Neuronal stem cell (in vitro differentiated cells): ENCODE measurements at places on chromosomes 4 and X.

GRCh38 chr4:126346654-126347053, 1031.9 kb downstream of the FAT4 start:
- no peak overlapping the region for H3K4me3 ChIP-seq
- no peak for DNase-seq
- H3K36me3 ChIP-seq = no peaks in the 10 kb centered on the region
- H3K4me1 ChIP-seq = no peaks in the 10 kb centered on the region

DNA sequence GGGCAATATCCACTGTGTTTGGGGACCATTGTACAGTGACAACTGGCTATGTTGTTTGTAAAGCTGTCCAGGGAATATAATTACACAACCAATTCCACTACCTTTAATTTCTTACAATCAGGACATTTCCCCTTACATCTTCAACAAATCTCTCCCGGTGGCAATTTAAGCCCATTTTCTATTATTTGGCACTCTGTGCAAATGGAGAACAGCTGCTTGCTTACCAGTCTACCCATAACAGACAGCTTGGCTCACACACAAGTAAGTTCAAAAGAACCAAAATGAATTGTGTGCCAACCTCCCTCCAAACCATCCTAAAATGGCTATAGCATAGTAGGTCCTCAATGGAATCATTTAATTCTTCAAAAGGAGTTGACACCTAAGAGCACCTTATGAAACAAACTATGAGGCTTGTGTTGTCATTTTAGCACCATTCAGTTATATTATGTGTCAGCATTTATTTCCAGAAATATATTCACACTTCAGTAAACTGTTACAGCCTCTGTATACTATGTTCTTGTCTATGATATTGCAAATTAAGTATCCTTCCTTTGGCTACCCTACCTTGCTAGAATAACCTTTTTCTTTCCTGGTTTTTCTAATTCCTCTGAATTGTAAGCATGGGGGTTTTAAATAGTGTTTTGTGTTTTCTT, 18.4 kb downstream of the GABRA4 start:
- no peak overlapping the region for H3K4me3 ChIP-seq
- H3K36me3 ChIP-seq = no peaks in the 10 kb centered on the region
- no peaks in the 10 kb centered on the region for H3K4me1 ChIP-seq

GRCh38 chr4:92455951-92456350, 152.2 kb downstream of the GRID2 start:
- no peak overlapping the region for H3K27ac ChIP-seq
- no peak overlapping the region for H3K4me3 ChIP-seq
- H3K36me3 ChIP-seq = no peaks in the 10 kb centered on the region
- no peak for DNase-seq
- H3K27me3 ChIP-seq = no peaks in the 10 kb centered on the region

DNA sequence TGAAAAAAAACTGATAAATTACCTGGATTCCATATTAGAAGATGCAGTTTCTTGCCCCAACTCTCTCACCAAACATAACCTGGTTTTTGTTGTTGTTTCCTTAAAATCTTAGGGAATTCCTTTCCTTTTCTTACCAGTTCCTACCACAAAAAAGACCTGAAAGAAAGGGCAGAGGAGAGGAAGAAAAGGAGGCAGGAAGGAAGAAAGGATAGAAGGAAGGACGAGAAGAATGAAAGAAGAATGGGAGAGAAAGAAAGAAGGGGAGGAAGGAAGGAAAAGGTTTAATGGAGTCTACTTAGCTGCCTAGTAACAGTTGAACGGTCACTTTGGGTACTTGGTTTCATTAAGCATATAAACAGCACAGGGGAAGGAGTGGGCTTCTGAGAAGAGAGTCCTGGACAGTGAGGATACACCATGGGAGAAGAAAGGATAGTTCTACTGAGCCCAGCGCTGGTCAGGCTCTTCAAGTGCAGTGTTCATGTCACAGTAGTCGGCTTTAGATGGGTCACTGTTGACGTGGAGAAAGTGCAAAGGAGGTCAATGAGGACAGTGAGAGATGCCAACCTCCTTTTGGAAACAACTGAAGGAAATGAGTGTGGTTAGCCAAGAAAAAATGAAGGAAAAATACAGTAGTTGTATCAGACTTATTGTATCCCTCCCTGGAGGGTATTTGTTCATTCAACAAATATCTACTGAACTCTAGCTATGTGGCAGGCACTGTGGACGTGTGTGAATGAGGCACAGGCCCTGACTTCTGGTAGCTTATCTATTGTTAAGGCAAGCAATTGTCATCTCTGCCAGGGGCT, 1.1 kb upstream of the CHIC2 start:
- peak overlapping the region; percentile 94 for H3K4me3 ChIP-seq
- no peak for DNase-seq
- H3K4me1 ChIP-seq = no peaks in the 10 kb centered on the region

DNA sequence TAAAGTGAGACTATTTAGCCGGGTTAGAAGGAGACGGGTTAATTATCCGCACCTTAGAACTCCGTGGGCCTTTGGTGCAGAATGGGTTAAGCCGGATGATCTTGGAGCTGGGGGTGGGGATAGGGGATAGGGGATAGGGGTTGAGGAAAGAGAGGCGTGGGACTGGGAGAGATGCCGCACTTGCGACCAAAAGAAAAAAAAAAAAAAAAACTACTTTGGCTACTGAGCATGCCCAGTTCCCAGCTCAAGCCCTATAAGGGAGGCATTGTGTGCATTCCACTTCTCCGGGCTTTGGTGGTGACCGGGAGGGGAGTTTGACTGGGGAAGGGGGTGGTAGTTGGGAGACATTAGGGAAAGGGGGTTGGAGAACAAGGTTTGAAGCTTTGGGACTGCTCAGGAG, at the start of gene SLITRK4:
Gene SLITRK4, minus strand, starts transcription at position 187 of the 400 bp plus-strand sequence. CDS start 4,993 bp downstream, outside the sequence.
- peak within 1 kb of the TSS; percentile 82 for H3K4me3 ChIP-seq
- H3K27ac ChIP-seq = peak within 1 kb of the TSS; percentile 73
- H3K27me3 ChIP-seq = no peaks in the 10 kb centered on the region
- H3K4me1 ChIP-seq = peaks cover 2% of the 10 kb centered on the region
- H3K36me3 ChIP-seq = no peaks in the 10 kb centered on the region

- no peaks in the 10 kb centered on the region for H3K36me3 ChIP-seq
- no peaks in the 10 kb centered on the region for H3K27me3 ChIP-seq
- H3K4me3 ChIP-seq = no peak overlapping the region
These were observed 216.2 kb upstream of the TECRL start for GRCh38 chr4:64625438-64625837.

DNA sequence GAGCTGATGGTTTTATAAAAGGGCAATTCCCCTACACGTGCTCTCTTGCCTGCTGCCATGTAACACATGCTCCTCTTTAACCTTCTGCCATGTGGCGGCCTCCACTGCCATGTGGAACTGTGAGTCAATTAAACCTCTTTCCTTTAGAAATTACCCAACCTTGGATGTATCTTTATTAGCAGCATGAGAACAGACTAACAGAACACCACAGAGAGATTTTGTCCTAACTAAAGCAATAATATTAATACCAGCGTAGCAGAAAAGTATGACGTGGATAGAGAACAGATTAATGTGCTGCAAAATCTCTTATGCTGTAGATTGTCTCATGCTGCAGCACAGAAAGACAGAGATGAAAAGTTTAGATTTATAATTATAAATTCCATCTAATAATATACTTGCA, 23.1 kb downstream of the AIMP1 start:
- no peak overlapping the region for H3K27ac ChIP-seq
- no peak overlapping the region for H3K4me3 ChIP-seq
- DNase-seq = no peak
- no peaks in the 10 kb centered on the region for H3K4me1 ChIP-seq

DNA sequence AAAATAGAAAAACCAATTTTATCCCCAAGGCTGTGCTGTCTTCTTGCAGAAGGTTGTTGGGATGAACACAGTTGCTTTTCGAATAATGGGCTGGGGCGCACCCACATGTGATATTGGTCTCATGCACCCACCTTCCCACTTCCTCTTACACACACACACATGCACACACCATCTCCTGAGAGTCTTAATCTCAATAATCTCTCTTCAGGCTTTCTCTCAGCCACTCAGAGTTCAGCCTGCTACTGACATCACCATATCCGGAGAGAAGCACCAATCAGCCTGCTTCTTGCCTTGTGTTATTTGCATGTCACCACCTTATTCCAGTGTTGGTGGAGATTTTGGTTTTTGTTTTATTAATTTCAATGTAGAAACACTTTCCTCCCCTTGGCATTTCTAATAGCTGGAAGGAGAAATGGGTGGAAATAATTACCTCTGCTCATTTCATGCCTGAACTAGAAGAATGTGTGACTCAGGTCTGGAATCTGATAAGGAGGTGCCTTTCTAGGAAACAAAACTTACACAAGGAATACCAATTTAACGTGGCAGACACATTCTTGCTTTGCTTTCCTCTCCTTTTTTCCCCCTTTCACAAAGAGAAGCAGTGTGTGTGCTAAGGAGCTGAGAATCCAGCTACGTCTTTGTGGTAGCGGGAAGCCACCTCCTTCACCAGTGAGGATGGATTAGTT, 400.2 kb downstream of the MID1IP1 start:
- no peaks in the 10 kb centered on the region for H3K36me3 ChIP-seq
- H3K4me3 ChIP-seq = no peak overlapping the region
- no peaks in the 10 kb centered on the region for H3K4me1 ChIP-seq
- H3K27ac ChIP-seq = no peak overlapping the region
